ENCODE measurements at places on chromosomes 2 and 18.
A peak's percentile ranks its signal among the peaks of the same experiment; 100 is the strongest.

GRCh38 chr18:79739440-79739778, 58.3 kb upstream of the KCNG2 start:
- DNase-seq = no peak

DNA sequence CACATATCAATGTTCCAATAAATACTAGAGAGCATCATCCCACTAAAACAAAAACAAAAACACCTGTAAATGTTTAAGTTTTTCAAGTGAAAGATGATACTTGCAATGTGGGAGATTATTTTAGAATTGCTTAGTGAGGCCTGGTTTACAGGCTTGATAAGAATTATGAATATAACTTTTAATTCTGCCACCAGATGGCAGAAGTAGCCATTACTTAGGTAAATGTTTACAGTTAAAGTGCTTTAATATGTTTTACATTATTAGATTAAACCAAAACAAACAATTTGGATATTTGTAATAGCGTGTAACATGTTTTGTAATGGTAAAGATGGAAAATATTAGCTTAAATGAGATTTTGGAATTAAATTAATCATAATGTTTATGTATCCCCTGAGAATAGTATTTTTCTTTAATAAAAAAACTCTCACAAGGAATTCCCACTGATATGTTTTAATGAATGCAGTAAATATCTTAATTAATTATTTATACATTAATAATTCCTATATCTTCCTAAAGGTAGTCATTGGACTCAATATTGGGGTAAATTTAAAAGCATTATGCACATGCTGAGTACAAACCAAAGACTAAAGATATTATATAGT, 522.0 kb downstream of the SPAG16 start:
- no peak for DNase-seq

- DNase-seq = no peak
These were observed 9.5 kb downstream of the SMYD1 start for GRCh38 chr2:88077080-88077479.

GRCh38 chr2:212536817-212537725, 1.5 kb downstream of the ERBB4 start:
- DNase-seq = peak; percentile 47

- DNase-seq = no peak
These were observed 10.5 kb upstream of the TOGARAM2 start for GRCh38 chr2:28970464-28971160.

GRCh38 chr18:45722899-45723298, 1.1 kb upstream of the SLC14A1 start:
- peak; percentile 71 for DNase-seq

GRCh38 chr18:4319738-4320677, 135.1 kb downstream of the DLGAP1 start:
- no peak for DNase-seq

- DNase-seq = no peak
These were observed 19.7 kb upstream of the SANBR start for GRCh38 chr2:61045999-61046398.

- no peak for DNase-seq
These were observed 118.1 kb upstream of the GCFC2 start for GRCh38 chr2:75828826-75829225.

GRCh38 chr2:232315049-232315922, 63.3 kb upstream of the ALPP start:
- DNase-seq = peak; percentile 88

DNA sequence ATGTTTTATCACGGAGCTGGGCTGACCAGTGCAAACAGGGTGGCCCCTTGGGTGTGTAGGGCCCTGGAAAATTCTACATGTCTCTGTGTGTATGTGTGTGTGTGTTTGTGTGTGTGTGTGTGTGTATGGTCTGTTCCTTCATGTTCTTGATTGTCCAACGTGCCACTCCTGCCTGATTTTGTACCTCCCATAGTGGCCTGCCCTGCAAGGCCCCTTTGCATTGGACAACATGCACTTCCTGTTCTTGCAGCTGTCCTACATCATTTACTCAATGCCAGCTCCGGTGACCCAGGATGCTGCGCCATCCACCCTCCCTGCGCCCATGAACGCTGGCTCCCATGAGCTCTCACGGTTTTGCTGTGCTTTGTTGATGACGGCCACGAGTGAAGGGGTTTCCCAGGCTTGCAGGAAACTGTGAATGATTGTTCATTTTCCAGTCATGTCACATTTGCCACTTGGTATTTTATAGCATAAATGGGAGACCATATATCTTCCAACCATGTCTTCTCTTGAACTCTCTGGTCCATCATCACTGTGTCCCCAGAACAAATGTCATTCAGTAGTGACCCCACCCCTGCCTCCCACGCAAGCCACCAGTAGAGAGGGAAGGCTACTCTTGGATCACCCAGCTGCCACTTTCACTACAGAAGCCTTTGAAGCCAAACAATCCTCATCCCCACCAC, 69.7 kb upstream of the NCK2 start:
- DNase-seq = no peak

DNA sequence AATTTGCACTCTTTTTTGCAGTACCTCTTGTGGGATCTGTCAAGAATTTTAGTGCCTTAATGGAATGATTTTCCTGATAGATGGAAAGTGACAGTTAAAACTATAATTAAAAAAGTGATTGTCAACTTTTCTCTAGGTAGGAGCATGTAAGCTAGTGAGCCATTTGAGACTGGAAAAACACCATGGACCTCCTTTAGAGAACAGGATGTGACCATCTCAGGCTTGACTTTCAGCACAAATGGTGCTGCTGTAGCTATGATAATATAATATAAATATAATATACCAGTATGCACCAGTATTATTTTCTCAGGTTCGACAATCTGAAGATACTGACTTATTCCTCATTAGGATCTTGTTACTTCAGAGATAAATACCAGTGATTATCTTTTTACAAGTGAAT, 27.8 kb downstream of the ZNF236 start:
- DNase-seq = no peak

DNA sequence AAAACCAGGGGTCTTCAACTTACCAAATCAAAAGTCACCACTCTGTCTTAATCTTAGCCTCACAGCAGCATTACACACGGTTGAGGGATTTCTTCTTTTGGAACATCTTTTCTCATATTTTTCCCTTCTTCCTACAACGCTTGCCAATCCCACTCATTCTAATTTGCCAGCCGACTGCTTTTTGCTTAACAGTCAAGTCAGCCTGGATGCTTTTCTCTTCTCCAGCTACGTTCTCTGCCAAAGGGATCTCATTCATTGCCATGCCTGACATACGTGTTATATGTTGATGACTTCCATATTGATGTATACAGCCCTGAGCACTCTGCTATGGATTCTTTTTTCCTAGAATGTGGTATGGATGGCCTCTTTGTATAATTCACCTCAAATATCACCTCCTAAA, 37.3 kb downstream of the CDH19 start:
- no peak for DNase-seq

DNA sequence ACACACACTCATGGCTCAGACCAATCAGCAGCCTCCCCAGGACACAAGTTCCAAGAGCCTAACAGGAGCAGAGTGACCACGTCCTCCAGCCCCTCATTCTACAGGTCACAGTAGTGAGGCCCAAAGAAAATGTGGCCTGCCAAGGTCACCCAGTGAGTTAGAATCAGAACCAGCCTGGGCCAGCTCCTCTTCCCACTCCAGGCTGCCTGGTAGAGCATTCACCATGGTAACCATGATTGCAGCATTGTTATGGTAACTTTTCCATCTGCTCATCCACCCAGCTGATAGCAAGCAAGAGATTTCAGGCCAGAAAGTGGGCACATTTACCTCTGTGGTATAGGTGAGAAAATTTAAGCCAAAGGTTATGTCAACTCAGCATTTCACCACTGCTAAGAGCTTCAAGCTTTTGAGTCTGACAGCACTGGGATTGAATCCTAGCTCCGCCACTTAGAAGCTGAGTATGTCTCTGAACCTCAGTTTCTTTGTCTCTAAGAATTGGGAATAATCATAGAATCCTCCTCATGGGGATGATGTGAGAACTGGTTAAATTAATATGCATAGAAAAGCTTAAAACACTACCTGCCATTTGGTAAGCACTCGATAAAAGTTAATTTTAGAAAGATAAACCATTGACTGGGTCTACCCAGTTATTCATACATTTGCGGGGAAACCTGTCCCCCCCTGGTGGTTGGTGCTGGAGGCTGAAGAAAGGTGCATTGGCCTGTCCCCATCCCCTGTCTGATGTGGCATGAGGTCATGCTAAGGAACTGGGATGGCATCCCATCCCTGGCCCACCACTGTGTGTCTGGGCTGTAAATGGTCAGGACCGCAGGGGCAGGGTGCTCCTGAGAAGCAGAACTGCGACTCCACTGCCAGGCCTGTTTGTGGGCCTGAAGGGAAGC, 181.5 kb downstream of the KLHL29 start:
- DNase-seq = no peak

DNA sequence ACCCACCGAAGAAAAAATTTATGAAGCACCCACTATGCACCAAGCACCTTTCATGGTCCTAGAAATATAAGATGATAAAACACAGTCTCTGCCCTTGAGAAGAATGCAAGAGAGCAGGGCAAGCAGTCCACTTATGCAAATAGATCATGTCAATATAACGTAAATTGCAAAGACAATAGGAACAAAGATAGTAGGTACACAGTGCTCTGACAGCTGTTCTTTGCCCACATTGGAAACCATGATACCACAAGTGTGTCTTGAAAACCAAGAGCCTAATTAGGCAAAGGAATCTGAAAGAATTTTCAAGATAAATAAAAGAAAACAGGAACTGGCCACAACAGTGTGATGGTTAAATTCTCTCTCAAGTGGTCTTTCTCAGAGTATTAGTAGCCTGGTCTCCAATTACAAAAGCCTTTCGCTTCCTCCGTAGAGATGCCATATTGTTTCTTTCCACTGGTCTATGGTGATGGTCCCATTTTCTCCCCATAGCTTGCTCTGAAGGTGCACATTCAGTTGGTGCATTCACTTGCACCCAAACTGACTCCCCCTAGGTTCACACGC, 108.5 kb downstream of the VWC2L start:
- no peak for DNase-seq

GRCh38 chr2:233342301-233342700, 12.0 kb upstream of the DGKD start:
- no peak for DNase-seq

- peak; percentile 69 for DNase-seq
These were observed 32.4 kb downstream of the MARCO start for GRCh38 chr2:118974103-118974993.

GRCh38 chr2:225100269-225100668, 58.0 kb upstream of the DOCK10 start:
- no peak for DNase-seq

- DNase-seq = no peak
These were observed 245.6 kb downstream of the NRXN1 start for GRCh38 chr2:50786345-50786744.

GRCh38 chr2:154554046-154554445, 144.4 kb upstream of the KCNJ3 start:
- no peak for DNase-seq

DNA sequence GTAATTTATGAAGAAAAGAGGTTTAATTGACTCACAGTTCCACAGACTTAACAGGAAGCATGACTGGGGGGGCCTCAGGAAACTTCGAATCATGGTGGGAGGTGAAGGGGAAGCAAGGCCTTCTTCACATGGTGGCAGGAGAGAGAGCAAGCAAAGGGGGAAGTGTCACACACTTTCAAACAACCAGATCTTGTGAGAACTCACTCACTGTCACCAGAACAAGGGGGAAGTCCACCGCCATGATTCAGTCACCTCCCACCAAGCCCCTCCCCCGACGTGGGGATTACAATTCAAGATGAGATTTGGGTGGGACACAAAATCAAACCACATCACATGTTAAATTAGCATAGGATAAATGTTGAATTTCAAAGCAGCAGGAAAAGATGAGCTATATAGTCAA, 56.2 kb downstream of the STRADB start:
- no peak for DNase-seq

- DNase-seq = peak; percentile 15
These were observed 529.1 kb upstream of the HNMT start for GRCh38 chr2:137435162-137435561.

DNA sequence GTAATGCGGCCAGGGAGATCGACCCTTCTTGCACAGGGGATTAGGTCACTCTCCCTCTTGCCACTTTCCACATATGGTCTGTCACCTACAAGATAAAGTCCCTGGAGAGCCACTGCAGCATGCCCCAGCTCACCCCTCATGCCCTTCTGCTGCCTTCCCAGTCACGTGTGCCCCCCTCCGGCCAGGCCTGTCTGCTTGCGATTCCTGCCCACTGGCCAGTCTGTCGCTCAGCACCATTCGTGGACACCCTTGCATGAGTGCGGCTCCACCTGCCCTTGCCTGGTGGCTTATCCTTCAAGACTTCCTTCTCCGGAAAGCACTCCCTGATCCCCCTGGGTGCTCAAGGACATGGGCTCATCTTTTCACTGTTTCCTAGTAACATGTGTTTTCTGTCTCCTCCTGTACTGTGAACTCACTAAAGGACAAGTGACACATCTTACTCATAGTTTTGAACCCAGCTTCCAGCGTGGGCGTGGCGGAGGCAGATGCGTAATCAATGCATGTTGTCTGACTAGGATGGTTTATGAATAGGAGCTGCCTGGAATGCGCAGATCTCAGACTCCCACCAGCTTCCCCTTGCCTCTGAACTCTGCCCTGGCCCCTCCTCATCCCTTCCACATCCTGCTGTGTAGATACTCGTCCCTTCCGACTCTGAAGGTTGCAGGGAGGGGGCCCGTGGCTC, 7.8 kb upstream of the NT5DC4 start:
- no peak for DNase-seq

- no peak for DNase-seq
These were observed 18.0 kb downstream of the NAB1 start for GRCh38 chr2:190666895-190667294.

- DNase-seq = no peak
These were observed 256.0 kb downstream of the DCDC2C start for GRCh38 chr2:3959372-3959771.

- DNase-seq = no peak
These were observed 24.6 kb upstream of the NOTO start for GRCh38 chr2:73177645-73178255.

- peak; percentile 91 for DNase-seq
These were observed 16.0 kb downstream of the EPG5 start for GRCh38 chr18:45951016-45951714.

DNA sequence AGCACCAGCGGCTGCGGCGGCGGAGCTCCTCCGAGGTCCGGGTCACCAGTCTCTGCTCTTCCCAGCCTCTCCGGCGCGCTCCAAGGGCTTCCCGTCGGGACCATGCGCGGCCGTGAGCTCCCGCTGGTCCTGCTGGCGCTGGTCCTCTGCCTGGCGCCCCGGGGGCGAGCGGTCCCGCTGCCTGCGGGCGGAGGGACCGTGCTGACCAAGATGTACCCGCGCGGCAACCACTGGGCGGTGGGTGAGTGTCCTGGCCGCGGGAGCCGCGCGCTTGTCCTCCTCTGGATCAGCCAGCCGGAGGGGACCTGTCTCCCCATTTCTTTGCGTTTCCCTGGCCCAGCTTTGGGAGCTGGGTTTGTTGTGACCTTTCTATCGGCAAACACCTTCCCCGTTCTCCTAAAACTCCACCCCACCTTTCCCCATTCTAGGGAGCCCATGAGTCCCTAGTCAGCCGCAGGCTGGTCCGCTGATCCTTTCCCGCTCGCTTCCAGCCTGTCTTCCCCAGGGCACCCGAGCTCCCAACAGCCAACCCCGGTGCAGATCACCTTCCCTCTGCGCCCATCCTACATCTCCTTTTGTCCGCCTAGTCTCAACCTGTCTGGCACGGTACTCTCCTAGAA, 316 bp downstream of the GRP start:
- peak; percentile 8 for DNase-seq

All from MG63 (cell line).